ENCODE measurements at places on chromosomes 16 and 17.

DNA sequence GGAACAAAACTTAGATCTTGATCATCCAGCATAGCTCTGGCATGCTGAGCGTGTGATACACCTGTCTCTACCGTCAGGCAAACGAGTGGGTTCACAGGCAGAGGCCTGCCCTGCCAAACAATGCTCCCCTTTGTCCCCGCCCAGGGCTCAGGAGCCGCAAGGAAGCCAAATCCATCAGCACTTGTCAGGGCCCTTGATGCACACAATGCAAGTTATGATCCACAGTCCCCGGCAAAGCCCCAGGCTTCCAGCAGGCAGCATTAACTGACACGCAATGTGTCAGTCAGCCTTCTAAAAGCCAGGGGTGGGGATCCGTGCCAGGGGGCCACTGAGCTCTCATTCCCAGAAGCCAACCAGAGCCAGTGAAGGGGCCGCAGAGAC lies 460.9 kb downstream of the SLC39A11 start:
- peak; percentile 61 for DNase-seq

DNA sequence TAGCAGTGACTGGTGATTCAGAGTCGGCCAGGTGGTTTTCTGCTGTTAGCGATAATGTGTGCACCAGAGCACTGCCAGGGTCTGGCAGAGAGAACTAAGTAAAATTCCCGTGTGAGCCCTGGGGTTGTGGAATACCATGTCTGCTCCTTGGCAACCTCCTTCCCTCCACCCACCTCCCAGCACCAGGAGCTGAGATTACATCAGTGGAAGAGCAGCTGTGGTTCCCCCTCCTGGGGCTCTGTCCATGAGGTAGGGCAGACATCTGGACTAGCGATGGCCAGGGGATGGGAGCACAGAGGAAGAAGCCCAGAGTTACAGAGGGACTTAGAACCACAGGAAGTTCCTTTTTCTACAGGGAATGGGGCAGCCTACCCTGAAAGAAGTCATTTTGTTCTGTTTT lies 15.8 kb downstream of the CLEC10A start:
- no peak for DNase-seq

- no peak for DNase-seq
These were observed 460.4 kb upstream of the ASIC2 start for GRCh38 chr17:33753452-33753851.

- no peak for DNase-seq
These were observed 51.4 kb downstream of the MFSD11 start for GRCh38 chr17:76789235-76789788.

- no peak for DNase-seq
These were observed 2.0 kb downstream of the AOC3 start for GRCh38 chr17:42853004-42853403.

DNA sequence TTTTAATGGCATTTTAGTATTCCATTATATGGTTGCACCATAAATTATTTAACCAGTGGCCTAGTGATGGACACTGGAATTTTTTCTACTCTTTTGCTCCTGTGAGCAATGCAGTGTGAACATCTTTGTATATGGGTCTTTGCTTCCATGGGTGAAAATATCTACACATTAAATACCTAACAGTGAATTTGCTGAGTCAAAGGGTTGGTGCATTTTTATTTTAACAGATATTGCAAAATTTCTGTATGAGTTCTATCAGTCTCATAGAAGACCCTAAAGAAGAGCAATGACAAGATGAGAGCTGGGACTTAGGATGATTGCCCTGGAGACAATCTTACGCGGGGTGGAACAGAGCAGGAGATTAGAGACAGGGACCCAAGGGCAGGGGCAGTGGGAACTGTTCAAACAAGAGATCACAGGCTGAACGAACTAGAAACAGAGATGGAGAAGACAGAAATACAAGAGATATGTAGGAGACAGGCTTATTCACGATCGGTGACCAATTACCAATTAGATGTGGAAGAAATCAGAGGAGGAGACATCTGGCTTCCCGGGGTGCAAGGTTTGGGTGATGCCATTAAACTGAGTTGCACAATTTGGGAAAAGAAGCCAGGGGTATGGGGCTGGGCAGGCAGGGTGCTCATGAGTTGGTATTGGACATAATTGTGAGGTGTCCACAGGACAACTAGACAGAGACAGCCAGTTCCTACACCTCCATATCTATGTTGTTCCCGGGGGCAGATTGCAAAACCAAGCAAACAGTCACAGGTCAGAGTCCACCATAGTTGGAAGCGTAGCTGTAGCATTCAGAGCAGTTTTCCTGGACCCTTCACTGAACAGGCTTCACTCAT lies 39.9 kb upstream of the LONP2 start:
- DNase-seq: no peak

GRCh38 chr17:36717088-36717487 lies 115.7 kb downstream of the MRM1 start:
- no peak for DNase-seq

DNA sequence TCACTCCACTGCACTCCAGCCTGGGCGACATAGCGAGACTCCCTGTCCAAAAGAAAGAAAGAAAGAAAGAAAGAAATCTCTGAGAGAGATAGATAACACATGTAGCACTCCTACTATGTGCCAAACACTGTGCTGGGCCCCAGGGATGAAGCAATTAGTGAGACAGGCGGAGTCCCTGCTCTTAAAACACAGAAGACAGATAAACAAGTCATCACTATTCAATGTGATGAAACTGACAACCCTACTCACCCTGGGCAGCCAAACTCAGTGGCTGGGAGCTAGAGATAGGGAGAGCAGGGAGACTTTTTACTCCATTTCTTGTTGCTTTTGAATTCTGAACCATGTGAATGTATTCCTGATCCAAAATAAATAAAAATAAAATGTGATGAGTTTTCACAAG lies 35.2 kb upstream of the GOSR2 start:
- DNase-seq: no peak

- no peak for DNase-seq
These were observed 16.7 kb upstream of the MLKL start for GRCh38 chr16:74717367-74717766.

DNA sequence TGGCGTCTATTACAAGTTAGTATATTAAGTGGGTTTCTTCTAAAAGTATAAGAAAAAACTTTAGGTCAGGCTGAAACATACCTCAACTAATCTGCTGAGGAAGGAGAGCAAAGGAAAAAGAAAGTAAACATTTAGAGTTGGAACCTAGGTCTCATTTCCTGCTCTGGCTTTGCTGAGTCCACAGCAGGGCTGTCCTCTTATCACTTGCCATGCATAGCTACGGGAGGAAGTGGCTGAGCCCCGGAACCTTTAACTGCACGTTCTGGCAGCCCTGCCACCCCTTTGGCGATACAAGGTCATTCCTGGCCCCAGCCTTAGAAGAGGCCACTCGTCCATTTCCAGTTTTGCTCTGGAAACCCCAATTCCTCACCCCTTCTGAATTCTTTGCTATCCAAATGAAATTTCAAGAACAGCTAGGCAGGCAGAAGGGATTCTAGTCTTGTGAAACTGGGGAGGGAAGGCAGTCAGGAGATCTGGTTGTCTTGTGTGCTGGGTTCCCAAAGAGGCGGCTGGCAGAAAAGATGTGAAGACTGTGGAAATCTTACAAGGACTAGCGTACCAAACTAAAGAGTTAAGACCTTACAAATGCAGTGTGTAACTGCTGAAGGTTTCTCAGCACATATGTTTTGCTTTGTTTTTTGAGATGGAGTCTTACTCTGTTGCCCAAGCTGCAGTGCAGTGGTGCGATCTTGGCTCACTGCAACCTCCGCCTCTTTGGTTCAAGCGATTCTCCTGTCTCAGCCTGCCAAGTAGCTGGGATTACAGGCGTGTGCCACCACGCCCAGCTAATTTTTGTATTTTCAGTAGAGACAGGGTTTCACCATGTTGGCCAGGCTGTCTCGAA lies 19.1 kb downstream of the WIPI1 start:
- DNase-seq: no peak

- no peak for DNase-seq
These were observed 29.1 kb downstream of the RPTOR start for GRCh38 chr17:80573701-80574100.

DNA sequence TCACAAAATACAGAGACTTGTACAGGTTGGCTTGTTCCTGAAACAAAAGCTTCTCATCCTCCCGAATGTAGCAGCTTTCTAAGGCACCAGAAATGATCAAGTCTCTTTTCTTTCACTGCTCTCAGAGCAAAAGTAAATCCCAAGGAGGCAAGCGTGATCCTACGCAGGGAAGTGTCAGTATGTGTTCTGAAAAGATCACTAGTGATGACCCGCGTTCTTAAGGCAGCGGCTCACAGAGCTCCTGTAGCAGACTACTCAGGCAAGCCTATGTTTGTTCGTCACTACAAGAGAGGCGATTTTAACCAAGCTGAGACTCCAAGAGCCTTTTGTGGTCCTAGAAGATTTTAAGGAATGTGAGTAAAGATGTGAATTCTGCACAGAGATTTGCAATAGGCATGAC lies 34.5 kb downstream of the WIPI1 start:
- DNase-seq: no peak

DNA sequence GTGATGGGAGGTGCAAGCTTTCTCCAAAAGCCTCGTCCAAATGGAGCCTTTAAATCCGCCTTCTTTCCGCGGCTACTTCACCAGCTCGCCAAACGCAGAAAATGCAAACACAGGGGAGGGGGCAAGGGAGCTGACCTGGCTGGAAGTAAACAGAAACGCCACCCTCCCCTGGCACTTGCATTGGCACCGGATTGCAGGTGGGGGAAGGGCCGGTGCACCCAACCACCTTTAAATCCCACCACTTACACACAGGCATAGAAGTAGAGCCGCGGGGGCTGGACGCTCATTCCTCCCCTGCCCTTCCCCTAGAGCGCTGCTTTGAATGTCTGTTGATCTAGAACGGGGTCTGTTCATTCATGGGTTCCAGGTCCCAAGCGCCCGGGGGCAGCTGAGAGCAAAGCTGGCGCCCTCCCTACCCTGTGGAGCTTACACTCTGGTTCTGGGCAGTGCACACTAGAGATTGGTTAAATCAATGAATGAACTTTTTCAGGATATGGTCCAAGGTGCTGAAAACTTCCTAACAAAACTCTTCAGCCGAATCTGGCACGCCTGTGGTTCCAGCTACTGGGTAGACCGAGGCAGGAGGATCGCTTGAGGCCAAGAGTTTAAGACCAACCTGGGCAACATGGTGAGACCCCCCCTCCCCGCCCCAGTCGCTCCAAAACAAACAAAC lies 920 bp upstream of the ZCCHC14 start:
- DNase-seq: no peak

GRCh38 chr16:50673496-50674275 lies 7.4 kb downstream of the SNX20 start:
- no peak for DNase-seq

DNA sequence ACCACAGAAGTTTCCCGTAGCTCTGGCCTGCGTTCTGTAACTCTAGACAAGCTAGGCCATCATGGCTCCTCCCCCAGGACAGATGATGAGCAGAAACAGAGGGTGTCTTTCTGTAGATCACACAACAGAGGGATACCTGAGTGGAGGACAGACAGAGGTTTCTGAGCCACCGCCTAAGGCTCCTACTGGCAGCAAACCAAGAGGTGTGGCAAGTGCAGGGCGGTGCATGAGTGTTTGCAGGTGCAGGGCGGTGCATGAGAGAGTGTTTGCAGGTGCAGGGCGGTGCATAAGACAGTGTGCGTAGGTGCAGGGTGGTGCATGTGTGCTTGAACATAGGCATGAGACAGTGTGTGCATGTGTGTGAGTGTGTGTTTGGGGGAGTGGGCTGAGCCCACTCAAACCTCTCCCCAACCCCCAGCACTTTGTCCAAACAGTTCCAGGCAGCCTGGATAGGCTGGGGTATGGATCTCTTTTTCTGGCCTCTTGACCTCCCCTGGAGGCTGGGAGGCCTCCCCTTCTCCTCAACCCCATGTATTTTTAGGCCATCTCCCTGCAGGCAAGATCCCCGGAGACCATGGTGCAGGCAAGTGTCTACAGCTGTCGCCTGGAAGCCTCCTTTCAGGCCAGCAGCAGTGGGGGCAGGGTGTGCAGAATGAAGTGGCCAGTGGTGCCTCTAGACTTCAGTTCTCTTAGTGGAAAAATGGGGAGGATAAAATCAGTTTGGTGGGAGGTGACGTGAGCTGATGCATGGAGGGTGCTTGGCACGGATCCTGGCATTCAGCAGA lies 53.4 kb upstream of the CBX4 start:
- DNase-seq: peak; percentile 87

DNA sequence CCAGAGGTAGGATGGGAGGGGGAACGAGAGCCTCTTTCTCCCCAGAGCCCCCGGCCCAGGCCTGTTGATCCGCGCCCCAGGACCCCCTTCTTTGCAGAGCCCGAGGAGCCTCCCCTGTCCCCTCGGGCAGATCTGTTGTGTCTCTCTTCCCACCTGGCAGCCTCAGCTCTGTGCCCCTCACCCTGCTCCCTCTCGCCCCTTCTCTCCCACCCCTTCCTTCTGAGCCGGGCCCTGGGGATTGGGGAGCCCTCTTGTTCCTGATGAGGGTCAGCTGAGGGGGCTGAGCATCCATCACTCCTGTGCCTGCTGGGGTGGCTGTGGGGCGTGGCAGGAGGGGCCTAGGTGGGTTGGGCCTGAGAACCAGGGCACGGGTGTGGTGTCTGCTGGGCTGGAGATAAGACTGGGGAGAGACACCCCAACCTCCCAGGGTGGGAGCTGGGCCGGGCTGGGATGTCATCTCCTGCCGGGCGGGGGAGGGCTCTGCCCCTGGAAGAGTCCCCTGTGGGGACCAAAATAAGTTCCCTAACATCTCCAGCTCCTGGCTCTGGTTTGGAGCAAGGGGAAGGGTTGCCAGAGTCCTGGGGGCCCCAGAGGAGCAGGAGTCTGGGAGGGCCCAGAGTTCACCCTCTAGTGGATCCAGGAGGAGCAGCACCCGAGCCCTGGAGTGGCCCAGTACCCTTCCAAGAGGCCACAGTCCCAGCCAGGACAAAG lies 65.4 kb downstream of the MRC2 start:
- peak; percentile 25 for DNase-seq

- no peak for DNase-seq
These were observed 9.5 kb upstream of the ADAM11 start for GRCh38 chr17:44749076-44749979.

GRCh38 chr17:21001813-21002221 lies 41.0 kb downstream of the USP22 start:
- no peak for DNase-seq

- no peak for DNase-seq
These were observed 50.4 kb downstream of the HAPSTR1 start for GRCh38 chr16:9141813-9142212.

DNA sequence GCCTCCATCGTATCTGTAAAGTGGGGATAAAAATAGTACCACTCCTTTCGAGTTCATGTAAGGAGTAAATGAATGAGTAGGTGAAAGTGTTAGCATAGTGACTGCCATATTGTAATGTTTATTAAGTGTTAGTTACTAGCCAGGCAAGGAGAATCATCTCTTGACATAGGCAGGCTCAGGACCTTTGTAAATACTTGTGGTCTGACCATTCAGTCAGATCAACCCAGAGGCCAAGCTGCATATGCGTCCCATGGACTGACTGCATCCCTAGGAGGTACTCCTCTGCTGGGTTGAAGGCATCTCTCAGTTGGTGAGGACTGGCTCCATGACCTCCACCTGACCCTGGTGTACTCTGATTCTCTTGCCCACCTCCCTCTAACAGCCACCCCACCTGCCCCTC lies 40.5 kb upstream of the CDRT4 start:
- no peak for DNase-seq
